ENCODE measurements at places on chromosomes 4 and X.

DNA sequence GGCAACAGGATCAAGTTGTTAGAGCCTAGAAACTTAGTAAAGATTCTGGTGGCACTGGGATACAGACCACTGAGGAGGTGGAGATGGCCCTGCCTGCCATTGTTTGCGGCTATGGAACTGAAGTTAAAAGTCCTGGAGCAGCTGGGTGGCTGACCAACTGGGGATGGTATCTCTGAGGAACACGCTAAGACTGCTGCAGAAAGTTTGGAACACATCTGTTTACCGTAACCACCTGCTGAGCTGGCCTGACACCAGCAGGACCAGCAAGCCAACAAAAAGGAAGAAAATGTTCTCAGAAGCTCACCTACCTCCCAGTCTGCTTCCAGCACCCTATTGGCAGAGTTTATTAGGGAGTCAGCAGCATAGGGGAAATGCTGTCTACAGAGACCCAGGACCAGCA lies 17.4 kb upstream of the PACRGL start:
- no peak for DNase-seq

DNA sequence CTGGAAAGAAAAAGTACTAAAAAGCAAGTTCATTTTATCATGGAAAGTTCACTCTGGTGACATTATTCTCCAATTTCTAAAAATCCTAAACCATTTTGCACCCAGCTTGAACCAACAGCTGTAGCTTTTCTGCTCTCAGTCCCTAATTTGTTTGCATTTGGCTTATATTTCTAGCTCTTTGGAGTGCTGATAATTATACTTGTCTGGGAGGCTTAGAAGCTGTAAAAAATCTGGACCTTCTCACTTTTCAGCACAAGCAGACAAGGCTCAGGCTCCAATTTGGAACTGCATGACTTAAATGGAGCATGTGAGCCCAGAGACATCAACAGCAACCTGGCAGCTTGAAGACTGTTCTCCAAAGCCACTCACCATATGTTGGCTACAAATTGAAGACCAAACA lies 170.9 kb upstream of the PCDH18 start:
- no peak for DNase-seq

DNA sequence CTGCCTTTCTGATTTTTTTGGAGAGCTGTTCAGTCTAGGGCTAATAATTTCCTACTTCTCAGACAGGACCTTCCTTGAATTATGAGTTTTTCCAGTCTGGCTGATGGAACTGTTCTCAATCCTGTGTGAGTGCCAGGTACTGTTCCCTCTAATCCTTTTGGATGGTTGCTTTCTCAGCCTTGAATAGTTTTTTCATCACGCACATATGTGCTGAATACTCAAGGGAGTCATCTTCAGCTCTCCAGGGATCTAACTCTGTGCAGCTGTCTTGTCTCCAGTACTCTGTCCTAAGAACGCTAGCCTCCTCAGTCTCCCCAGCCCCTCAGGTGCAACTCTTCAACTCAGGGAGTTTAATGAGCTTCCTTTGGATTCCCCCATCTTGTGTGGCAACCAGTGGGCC lies 93.2 kb downstream of the GASK1B start:
- no peak for DNase-seq

DNA sequence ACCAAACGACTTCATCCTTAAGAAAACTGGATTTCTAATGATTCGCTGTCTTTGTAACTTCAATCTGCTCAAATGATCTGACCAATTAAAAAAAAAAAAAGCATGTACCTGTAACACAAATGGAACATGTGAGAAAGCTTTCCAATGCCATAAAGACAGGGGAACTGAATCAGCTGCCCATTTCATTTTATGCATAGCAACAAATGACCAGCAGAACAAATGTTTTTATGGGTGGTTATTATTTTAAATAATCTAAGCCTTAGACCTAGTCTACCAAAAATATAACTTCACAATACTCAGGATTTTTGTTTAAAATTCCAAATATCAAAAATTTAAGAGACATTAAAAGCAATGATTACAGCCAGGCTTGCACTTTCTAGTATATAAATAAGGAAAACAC lies 145.7 kb downstream of the NR3C2 start:
- no peak for DNase-seq

- no peak for DNase-seq
Observed at GRCh38 chrX:84165711-84166110, 22.3 kb downstream of the RPS6KA6 start.

DNA sequence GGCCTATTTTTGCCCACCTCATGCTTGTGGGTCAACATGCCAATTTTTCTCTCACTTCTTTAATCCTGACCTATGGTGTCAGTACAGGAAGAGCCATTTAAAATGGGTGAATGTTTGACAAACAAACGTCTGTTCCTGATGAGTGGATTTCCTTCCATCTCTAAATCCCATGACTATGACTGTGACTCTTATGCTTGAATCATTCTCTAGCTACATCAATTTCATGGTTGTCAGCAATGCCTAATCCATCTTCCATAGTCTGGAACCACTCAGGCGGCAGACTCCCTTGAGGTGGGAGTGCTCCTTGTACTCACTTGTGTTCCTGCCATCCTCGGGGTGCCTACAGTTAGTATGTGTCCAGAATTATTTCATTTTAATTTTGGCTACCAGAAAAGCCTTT lies 194.9 kb upstream of the RPS6KA3 start:
- no peak for DNase-seq

DNA sequence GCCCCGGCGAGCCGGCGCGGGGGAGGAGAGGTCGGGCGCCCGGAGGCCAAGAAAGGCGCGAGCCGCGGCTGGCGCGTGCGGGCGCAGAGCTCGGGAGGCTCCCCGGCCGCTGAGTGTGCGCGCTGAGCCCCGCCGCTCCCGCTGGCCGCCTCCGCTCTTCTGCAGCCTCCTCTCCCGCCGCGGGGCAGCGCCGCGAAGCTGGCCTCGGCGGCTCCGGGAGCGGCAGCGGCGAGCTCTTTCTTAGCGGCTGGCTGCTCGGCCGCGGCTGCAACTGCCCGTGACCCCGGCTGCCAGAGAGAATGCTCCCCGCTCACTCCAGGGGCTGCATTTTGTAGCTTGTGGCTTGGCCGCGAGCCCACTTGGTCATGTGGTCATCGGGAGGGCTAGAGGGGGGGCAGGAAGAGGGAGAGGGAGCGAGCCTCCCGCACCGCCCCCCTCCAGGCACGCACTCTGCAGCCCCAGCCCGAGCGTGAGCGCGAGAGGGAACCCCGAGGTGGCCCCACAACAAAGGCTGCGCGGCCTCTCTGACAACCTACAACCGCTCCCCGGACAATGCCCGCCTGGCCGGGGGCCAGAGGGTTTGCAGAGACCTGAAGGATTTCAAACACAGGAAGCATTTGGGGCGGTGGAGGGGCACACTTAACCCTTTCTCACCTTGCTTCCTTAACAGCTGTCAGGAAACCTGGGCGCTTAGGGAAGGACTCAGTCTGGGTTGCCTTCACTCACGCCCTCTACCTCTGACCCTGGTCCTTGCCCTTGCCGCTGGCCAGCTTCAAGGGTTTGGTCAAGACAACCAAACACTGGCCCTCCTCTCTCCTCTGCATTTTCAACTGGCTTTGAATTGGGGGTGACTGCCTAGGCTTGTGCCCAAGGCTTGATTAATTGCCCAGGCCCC lies at the start of gene APLN:
Gene APLN, minus strand, starts transcription at position 305 of the 895 bp plus-strand sequence. CDS start 326 bp downstream, outside the sequence.
- no peak for DNase-seq

DNA sequence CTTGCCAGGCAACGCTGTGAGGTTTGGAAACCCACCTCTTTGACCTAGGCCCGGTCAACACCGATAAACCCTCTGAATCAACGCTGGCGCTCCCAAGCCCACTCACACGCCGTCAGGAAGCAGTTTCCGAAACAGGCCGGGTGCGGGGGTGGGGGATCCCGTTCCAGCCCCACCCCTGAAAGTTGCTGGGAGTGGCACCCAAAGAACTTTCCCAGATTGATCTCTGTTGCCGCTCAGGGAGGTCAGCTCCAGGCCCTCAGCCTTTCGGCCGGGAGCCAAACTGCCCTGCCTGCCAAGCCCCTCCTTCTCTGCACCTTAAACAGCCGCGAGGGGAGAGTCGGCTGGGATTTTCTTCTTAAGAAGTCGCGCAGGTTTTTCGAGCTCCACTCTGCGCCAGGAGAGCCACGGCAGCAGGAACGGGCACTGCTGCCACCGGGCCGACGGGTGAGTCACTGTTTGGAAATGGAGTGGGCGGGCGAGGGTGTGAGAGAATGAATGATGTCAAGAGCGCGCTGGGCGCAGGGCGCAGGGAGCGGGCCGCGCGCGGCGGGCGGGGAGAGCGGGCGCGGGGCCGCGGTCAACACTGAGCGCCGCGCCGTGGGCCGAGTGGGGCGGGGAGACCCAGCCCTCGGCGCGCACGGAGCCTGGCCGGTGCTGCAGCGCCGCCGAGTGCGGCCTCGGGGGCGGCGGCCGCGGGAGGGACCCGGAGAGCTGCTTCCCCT lies at the start of gene SGMS2:
Gene SGMS2, plus strand, starts transcription at position 583 of the 722 bp plus-strand sequence. CDS start 70,622 bp downstream, outside the sequence.
- no peak for DNase-seq

DNA sequence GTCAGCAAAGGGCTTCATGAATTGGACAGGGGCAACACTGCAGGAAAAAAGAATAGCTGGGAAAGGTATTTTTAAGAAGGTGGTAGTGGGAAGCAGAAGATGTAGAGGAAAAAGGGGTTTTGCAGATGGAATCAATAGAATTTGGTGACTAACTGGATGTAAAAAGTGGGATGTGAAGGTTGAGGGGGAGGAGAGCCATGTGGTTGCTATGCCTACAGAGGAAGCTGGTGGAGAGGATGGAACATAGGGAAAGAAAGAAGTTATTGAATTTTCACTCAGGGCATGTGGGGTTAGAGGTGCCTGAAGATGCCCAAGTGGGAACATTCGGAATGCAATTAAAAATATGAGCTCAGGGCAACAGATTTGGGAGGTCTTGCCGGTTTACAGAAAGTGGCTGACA lies 33.0 kb downstream of the REELD1 start:
- DNase-seq, result no peak

GRCh38 chrX:151771726-151772125 lies 37.2 kb downstream of the CNGA2 start:
- no peak for DNase-seq

DNA sequence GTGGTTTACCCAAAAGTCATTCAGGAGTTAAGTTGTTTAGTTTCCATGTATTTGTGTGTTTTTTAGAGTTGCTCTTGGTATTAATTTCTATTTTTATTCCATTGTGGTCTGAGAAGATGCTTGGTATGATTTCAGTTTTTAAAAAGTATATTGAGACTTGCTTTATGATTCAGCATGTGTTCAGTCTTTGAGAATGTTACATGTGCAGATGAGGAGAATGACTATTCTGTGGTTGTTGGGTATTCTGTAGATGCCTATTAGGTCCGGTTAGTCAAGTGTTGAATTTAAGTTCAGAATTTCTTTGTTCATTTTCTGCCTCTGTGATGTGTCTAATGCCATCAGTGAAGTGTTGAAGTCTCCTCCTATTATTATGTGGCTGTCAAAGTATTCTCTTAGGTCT lies 249.4 kb downstream of the ARHGAP10 start:
- no peak for DNase-seq

Data from NCI-H1436 treated with DMSO at 0.1 percent for 48 hours (cell line).